Kidney glomerular epithelial cell (primary cell): ENCODE measurements at places on chromosomes 16 and 17.

DNA sequence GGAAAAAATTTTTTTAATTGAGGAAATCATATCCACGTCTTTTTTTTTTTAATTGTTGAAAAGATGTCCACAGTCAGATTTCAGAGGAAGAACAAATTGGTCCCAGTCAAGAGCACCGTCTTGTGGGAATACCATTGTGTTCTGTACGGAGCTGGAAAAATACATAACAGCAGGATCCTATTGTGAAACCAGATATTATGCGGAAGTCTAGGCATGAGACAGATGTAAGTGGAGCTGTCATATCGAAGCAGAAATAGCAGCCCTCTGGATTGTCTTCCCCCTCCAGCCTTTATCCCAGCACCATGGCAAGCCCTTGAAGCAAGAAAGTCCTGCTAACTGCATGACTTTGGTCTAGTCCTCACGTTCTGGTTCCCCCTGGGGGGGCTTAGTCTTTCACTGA is 391.6 kb upstream of the ASIC2 start:
- no peak for DNase-seq

DNA sequence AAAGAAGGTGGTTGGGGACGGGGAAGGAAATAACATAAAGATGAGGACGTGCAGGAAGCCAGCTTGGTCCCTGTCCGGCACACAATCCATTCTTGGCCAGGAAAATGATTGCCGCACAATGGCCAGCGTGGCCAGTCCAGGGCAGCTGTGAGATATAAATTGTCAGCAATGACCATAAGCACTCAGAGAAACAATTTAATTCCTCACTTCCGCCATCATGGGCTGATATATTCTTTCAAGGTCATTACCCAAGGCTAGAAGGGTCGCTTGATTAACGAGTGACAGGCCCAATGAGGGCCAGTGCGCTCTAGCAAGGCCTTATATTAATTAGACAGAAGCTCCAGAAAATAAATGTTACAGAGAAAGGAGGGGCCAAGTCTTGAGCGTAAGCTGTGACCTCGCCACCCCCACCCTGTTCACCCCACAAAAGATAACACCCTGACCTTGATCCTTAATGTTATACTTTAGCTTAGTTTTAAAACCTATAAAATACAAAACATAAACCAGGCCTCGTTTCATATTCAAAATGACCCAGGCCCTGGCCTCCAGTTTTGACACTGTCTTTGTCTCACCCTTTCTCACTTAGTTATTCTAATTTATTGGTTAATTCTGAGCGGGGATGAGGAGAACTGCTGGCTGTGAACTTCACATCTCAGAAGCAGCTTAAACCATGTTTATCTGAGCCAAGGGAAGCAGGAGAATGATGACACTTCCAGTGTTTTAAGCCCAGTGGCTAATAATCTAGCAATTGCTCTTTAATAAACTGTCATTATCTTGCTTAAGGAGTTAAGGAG is 478.3 kb upstream of the ZFHX3 start:
- DNase-seq, result no peak

- DNase-seq, result no peak
Measured at GRCh38 chr17:68389041-68389440, 68.3 kb downstream of the WIPI1 start.

- no peak for DNase-seq
Measured at GRCh38 chr16:55439101-55439690, 39.8 kb upstream of the MMP2 start.

- DNase-seq, result no peak
Measured at GRCh38 chr16:73433731-73434307, 385.9 kb upstream of the ZFHX3 start.
